ENCODE measurements at places on chromosomes 7 and 10.

DNA sequence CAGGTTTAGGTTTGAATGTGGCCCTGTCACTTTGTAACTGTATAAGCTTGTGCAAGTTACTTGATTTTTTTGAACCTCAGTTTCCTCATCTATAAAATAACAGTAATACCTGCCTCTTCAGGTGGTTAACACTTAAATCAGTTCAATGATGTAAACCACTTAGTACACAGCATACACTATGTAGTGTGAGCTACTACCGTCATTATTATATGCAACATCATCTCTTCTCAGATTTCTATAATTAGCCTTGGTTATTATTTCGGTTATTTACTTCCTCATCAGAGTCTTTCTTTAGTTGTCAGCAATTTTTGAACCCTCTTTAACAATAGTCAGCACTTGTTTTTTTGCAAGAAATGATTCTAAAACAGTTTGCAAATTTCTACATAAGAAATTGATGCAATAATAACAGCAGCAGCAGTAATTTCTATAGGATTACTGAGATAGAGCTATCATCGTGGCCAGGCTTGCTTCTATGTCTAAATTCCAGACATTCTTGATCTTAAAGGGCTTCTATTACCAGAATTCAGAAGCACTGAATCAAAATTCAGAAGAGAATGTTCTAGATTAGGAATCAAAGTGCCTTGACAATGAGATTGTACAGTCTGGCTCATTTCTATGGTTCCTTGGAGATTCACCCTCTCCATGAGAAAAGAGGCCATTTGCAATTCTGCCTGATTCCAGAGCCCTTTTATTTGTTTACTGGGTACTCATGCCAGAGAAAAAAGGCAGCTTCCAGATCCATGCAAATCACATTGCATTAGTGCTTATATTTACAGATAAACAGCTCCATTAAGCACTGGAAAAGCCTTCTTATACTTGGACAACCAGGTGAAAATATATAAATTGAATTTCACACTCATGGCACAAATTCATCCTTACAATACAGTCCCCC is 25.0 kb upstream of the WDR11 start:
- no peak for DNase-seq

- DNase-seq = no peak
Observed at GRCh38 chr10:52682766-52683165, 89.8 kb downstream of the MBL2 start.

DNA sequence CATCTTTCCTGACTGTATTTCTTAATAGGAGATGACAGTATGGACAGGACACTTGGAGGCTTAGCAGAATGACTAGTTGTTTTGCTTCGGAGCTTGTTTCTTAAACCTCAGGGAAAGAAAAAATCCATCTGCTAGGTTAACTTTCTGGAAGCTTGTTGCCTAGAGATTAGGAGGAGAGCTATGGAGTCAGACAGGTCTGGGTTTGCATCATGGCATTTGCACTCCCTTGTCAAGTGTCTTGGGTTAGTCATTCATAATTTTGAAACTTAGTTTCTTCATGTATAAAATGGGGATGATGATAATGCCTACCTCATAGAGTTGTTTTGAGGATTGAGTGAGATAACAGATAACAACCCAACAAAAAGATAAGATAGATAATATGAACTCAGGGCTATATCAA is 231.5 kb downstream of the STK31 start:
- DNase-seq = no peak

GRCh38 chr10:89813546-89813945 is 112.2 kb downstream of the KIF20B start:
- no peak for DNase-seq

DNA sequence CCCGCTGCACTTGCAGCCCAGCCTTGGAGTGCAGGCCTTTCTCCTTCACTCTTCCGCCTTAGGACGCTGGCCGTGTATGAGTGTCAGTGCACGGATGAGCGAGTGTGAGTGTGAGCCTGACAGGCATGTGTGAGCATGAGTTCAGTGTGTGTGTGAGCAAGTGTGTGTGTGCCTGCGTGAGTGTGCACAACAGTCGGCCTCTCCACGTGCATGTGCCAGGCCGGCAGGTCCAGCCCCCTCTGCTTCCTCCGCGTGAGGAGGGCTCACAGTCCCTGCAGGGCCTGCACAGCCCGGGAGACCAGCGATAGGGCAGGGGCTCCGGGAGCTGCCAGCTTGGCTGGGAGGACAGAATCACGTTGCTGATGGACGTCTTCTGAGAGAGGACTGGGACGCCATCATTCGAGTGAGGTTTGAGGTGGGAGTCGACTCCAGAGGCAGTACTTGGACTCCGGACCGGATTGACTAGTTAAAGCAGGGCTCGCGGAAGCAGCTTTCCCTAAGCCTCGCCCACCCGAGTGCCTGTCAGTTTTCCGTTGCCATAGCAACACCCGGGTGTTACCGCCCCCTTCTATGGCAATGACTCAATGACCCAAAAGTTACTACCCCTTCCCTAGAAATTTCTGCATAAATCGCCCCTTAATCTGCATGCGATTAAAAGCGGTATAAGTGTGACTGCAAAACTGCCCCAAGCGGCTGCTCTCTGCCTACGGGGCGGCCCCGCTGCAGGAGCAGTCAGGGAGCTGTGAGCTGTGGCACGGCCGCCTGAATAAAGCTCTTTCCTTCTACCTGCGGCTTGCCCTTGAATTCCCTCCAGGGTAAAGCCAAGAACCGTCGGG is 19.6 kb upstream of the CFAP46 start:
- DNase-seq = no peak

DNA sequence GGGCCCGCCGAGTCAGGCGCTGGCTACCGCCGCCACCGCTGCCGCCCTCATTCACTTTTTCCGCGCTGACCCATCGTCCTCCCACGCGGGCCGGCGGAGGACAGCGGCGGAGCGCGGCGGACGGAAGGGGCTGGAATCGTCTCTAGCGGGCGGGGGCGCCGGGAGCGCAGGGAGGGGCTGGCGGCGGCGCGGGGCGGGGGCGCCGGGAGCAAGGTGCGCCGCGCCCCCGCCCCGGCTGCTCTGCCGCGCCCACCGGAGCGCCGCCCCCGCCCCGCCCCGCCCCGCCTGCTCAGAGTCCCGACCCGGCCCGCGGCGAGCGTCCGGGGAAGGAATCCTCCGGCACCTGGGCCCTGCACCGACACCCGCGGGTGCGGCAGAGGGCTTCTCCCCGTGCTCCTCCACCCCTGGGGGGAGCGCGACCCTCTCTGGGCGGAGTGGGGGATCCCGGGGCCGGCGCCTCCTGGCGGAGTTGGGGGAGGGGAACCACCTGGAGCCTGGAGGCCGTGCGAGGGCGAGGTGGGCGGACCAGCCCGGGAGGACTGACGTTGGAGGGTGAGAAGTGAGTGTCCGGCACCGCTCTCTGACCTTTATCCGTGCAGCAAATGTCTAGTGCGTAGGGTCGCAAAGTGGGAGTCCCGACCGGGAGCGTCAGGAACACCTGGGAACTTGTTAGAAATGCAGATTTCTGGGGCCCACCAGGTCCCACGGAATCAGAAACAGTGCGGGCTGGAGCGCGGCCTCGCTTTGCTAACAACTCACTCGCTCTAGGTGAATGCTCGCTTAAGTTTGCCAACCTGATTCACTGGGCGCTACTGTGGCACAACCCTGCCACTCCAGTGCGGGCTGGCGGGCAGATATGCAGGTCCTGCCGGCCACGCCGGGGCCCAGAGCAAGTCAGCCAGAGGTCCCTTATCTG is at the start of gene COBL:
Gene COBL, minus strand, starts transcription at position 144 of the 916 bp plus-strand sequence. CDS start 176 bp downstream, outside the sequence.
- peak; percentile 87 for DNase-seq

DNA sequence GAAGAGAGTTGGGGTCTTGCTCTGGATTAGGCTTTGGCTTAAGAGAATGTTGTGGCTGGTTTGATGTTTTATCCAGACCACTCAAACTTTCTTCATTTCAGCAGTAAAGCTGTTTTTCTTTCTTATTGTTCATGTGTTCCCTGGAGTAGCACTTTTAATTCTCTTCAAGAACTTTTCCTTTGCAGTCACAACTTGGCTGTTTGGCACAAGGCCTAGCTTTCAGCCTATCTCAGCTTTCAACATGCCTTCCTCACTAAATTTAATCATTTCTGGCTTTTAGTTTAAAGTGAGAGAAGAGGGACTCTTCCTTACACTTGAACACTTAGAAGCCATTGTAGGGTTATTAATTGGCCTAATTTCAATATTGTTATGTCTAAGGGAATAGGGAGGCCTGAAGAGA is 18.1 kb downstream of the CCDC126 start:
- no peak for DNase-seq

DNA sequence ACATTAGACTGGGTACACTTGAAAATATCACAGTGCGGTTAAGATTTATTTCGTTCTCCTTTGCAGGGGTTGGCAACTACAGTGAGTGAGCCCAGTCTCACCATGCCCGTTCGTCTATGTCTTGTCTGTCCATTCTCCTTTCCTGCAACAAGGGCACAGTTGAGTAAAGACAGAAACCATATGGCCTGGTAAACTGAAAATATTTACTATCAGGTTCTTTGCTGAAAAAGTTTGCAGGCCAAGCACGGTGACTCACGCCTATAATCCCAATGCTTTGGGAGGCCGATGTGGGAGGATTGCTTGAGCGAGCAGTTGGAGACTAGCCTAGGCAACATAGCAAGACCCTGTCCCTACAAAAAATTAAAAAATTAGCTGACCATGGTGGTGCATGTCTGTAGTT is 11.4 kb upstream of the KCTD7 start:
- DNase-seq = no peak

DNA sequence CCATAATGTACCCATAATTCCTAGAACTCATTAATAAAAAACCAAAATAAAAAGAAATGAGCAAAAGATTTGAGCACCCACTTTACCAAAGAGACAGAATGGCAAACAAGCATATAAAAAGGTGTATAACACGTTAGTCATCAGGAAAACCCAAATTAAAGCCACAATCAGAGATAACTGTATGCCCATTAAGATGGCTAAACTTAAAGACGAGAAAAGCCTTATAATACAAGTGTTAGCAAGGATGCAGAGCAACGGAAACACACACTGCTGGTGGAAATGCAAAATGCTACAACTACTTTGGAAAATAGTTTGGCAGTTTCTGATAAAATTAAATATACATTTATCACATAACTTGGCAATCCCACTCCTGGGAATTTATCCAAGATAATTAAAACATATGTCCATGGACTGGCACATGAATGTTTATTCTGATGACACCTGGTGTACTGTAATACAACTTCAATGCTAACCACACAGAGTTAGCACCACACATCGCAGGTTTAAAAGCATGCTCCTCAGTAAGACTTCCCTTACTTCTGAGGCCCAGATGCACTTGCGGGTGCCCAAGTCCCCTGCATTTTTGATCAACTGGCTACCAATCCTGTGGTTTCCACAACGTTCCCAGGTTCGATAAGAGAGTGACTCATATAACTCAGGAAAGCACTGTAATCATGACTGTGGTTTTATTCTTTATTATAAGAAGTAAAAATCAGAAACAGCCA is 158.6 kb downstream of the SNX13 start:
- no peak for DNase-seq

- DNase-seq = no peak
Observed at GRCh38 chr7:32347244-32347828, 142.8 kb downstream of the LSM5 start.

DNA sequence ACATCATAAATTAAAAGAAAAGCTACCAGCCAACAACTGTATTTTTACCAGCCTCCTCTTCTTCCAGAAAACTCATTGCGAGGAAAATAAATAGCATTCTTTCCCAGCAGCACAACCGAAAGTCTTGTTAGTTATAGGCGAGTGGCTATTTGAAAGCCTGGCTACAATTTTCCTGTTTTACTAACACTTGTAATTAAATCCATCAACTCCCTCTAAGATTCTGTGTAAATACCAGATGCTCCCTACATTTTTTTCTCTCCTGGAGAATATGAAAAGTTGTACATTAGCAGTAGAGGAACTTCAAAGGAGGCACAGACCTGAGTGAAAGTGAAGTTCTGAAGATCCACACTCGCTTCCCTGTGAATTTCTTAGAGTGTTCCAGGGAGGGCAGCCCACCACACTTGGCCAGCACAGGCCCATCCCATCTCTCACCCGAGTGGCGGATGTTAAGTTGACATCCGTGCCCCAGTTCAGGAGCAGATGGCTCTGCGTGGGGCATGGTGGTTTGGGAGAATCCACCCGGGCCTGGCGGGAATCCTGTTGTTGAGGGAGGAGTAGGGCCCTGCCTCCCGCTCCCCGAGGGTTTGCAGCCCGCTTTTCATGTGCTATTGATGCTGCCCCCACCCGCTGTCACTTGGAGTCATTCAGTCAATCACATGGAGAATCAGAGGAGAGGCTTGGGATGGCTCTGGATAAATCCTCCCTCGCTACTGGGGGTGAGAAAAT is 451.0 kb upstream of the GALNT17 start:
- DNase-seq = no peak

GRCh38 chr7:151616443-151617213 is 96.9 kb upstream of the RHEB start:
- peak; percentile 40 for DNase-seq

- DNase-seq = no peak
Observed at GRCh38 chr7:64610997-64611396, 48.1 kb upstream of the ZNF680 start.

DNA sequence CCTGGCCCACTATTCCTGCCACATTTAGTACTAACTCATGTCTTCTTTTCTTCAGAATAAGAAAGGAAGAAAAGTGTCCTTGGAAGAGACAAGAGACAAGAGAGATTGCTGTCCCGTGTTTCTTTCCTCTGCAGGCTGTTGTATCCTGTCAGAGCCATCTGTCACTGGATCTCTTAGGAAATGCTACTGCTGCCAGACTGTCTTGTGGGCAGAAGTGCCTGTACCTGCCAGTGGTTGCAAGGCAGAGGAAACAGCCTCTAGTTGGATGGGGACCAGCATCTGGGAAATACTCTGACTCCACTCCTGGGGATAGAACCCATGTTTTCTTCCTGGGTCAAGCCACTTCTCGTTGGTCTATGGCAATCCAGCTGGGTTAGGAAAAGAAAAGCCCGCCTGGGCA is 16.7 kb upstream of the MAP3K8 start:
- DNase-seq = no peak

- DNase-seq = no peak
Observed at GRCh38 chr7:27581119-27581518, 81.6 kb downstream of the HIBADH start.

GRCh38 chr7:19526639-19527038 is 182.2 kb downstream of the POLR1F start:
- no peak for DNase-seq

- no peak for DNase-seq
Observed at GRCh38 chr10:13719425-13719824, 132.7 kb downstream of the PRPF18 start.

GRCh38 chr7:155867734-155868400 is 55.6 kb upstream of the SHH start:
- peak; percentile 21 for DNase-seq

DNA sequence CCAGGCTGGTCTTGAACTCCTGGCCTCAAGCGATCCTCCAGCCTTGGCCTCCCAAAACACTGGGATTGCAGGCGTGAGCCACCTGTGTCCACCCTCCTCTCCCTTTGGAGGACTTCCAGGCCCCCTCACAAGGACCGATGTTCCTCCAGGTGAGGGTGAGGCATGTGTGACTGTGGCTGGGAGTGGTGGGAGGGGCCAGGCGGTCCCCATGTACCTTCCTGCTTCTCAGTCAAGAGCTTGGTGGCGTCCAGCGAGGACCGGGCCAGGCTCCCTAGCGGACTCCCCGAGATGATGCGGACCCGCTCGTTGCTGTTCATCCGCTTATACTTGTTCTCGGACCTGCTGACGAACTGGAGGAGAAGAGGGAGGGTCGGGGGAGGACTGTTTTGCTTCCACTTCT is 70.9 kb upstream of the GNA12 start:
- no peak for DNase-seq

- no peak for DNase-seq
Observed at GRCh38 chr10:110755781-110756180, 111.6 kb downstream of the RBM20 start.
